RPMI7951 (cell line): ENCODE measurements at places on chromosomes 11 and 22. TPM values are rescaled to one million over a fixed set of nuclear protein-coding genes. Genes with fewer than 3 reads are reported as not detected.

Gene OR4C11
- total RNA-seq = not detected in 2 replicates

Gene MS4A4A
- not detected in 2 replicates for total RNA-seq

GRCh38 chr11:117837791-117838190 is 13.2 kb upstream of the FXYD2 start:
- DNase-seq = no peak

Gene MMP10
- total RNA-seq = 0.20 and 0.24 TPM in 2 replicates

DNA sequence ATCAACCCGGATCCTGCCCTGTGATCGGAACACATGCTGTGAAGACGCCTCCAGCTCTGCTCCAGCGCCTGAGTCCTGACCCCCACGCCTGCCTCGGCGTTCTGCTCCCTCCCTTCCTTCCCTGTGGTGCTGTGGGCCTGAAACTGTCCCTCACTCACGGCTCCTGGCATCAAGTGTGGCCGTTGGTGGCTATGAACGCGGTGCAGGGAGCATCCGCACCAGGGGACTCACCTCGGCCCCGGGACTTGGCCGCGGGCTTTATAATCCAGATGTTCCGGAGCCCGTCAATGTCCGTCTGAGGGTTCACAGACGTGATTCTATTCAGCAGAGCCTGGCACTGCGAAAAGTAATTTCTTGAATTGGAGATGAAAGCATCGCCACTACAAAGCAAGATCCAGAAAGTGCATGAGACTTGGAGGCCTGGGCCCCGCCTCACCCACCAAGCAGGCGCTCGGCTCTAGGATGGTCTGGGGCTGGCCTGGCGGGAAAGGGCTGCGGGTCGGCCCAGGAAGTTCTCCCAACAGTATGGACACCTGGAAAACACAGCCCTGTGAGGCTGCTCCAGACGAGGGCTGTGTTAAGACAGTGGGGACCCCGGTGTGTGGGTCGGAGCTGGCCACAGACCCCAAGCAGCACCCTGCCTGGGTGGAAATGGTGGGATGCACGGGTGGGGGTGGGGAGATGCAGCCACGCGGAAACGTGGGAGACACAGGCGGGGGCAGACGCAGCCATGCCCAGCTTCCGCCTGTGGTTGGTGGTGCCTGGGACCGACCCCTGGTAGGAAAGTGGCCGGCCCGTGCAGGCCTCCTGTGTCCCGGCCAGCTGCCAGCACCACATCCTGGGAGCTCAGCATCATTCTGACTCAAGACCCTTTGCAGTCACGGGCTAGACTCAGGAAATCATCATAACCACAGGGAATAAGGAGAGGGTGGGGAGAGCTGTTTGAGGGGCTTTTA is 21.8 kb upstream of the IL17REL start:
- no peak for DNase-seq

GRCh38 chr22:21762712-21763581 is 27.4 kb upstream of the YPEL1 start:
- no peak for DNase-seq

Gene CARNS1
- not detected in 2 replicates for total RNA-seq

DNA sequence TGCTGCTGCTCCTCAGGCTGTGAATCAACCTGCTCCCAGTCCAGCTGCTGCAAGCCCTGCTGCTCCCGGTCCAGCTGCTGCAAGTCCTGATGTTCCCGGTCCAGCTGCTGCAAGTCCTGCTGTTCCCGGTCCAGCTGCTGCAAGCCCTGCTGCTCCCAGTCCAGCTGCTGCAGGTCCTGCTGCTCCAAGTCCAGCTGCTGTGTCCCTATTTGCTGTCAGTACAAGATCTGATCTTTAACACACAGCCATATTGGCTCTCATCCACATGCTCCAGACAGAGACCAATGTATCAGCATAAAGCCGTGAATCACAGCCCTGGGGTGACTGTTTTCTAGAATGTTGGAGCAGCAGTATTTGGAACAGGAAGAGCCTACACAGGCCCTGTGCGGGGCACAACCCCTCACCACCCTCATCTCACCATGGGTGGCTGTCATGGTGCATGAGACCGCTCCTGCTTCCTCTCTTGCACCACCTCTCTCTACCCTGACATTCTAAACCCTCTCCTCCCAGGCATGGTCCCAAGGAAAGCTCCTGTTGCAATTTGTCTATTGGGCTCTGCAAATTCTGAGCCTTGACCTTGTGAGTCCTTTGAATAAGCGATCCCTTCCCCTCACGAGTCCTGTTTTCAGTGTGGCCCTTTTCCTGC is 3.5 kb downstream of the KRTAP5-10 start:
- DNase-seq = peak; percentile 20

- no peak for DNase-seq
These were observed 42.3 kb downstream of the CSF2RB start for GRCh38 chr22:36955691-36956090.

Gene RELA
- 33.3 and 34.2 TPM in 2 replicates for total RNA-seq

Gene CHRNA10
- total RNA-seq = 0.20 and 0.36 TPM in 2 replicates

Gene GRIK4
- total RNA-seq = not detected in 2 replicates

Gene KIRREL3
- 0.24 and 1.2 TPM in 2 replicates for total RNA-seq

DNA sequence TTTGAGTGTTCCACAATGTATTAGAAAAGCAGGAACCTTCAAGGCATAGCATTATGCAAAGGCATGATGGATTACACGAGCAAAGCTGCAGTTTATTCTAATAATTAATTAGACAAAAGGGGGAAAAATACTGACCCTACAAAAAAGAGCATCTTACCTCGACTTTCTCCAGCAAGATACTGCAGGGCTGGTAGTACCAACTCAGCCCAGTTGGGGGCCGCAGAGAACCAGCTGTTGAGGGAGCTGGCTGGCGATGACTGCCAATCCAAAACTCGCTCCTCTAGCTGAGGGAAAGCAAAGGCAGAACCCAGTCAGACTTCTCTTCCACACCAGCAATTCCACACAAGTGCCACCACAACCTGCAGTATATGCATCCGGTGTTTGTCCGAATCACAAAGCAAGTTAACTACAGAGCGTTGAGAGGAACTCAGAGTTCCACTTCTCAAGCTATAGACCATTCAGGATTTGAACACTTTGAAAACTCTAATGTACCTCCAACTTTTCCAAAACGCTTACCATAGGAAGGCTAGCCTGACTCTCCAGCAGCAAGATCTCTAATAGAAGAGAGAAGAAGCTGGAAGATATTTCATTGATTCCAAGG is 13.7 kb downstream of the NFRKB start:
- peak; percentile 28 for DNase-seq
